ENCODE measurements at places on chromosomes 13 and 19.

DNA sequence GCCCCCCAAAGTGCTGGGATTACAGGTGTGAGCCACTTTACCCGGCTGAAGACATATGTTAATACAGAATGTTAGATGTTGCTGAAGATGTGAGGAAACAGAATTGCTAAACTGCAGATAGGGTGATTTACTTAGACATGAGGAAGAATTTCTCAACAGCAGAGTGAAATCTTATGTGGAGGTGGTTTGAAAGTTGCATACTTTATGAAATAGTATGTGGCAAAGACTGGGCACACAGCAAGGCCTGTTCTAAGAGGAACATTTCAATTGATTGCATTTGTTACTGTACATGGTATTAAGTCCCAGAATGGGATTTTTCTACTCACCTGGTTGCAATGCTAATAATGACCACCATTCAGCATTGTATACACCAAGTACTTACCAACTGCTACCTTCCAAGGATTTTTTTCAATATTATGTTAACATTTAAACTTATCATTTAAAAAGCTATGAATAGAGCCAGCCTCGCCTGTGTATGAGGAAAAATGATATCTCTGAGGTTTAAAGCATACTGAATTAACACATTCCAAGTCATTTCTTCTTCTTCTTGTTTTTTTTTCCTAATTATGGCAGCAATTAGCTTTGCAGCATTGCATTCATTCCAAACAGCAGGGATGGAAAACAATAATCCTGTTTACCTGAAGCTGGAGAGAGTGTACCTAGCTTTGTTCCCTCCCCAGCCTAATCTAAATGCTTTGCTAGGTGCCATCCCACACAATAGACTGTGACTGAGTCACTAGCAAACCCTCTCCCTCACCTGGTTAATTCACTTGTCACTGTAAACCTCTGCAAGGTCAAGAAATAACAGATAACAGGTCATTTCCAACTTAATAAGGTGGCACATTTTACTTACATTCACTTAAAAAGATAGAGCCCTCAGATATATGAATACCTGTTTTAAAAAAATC lies 19.4 kb upstream of the KLF5 start:
- DNase-seq = no peak

GRCh38 chr19:34173193-34173956 lies 1.1 kb downstream of the LSM14A start:
- DNase-seq = peak; percentile 36

GRCh38 chr19:38836159-38836982 lies 4.8 kb upstream of the ECH1 start:
- no peak for DNase-seq

GRCh38 chr13:110361365-110361911 lies 54.4 kb downstream of the COL4A2 start:
- no peak for DNase-seq

DNA sequence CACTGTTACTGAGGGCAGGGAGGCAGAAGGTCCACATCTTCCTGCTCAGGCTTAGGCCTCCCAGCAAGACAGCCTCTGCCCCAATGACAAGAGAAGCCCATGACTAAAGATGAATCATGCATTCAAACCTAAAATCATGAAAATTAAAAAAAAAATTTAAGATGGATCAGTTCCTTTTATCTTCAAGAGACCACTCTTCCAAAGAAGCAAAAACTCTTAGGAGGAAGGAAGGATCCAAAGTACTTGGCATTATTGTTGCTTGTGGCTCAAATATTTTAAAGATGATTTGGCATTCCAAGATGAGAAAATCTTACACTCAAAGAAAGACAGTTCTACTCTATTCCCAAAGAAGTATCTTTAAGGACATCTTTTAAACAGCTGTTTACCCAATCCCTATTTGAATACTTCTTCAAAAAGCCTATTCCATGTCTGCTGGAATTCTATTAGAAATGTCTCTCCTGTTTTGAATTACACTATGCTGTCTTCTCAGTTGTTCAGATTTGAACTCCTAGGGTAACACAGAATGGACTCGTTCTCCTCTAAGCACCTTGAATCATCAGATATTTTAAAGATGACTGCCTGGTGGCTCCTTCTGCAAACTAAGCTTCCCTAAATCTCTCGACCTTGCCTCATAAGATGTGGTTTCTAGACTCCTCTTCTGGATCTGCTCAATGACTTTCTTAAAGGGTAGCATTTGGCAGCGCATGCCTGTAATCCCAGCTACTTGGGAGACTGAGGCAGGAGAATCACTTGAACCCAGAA lies 7.0 kb downstream of the SERP2 start:
- DNase-seq = no peak

GRCh38 chr19:49432141-49433073 lies 7.2 kb downstream of the GFY start:
- DNase-seq = peak; percentile 50

DNA sequence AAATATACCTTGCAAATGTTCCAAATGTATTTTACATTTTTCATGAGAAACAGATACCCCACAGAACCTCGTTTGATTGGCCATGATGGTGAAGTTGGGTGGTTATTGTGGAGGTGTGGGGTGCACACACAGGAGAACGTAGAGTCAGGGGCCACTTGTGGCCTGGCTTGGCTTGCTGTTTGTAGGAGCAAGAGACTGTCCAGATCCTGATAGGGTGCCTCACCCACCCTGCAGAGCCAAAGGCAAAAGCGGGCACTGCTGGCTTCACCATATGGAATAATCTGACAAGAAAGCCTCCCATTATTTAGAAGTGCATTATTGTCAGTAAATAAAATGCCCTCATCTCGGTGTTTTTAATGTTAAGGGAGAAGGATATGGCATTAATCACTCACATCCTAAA lies 330.2 kb downstream of the TEX29 start:
- no peak for DNase-seq

- DNase-seq = no peak
Observed at GRCh38 chr19:42129399-42130253, 2.6 kb downstream of the POU2F2 start.

GRCh38 chr19:11387162-11388034 lies 3.3 kb upstream of the EPOR start:
- DNase-seq = peak; percentile 17

GRCh38 chr13:48908381-48909055 lies 67.2 kb upstream of the FNDC3A start:
- no peak for DNase-seq

DNA sequence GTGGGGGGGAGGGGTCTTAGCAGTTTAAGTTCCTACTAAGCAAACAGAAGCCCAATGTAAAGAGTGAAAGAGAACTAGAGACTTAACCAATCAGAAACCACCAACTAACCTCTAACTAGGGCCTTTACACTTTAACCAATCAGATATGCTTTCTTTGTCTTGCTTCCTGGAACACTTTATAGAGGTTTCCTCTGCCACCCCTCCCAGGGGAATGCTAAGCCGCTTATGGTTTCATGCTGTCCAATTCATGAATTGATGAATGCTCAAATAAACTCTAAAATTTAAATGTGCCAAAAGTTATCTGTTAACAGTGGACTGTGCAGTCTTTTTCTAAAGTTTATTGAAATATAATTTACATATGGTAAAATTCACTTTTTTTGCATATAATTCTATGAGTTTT lies 33.9 kb upstream of the LATS2 start:
- DNase-seq = no peak

- no peak for DNase-seq
Observed at GRCh38 chr19:18607226-18608101, 865 bp upstream of the CRLF1 start.

DNA sequence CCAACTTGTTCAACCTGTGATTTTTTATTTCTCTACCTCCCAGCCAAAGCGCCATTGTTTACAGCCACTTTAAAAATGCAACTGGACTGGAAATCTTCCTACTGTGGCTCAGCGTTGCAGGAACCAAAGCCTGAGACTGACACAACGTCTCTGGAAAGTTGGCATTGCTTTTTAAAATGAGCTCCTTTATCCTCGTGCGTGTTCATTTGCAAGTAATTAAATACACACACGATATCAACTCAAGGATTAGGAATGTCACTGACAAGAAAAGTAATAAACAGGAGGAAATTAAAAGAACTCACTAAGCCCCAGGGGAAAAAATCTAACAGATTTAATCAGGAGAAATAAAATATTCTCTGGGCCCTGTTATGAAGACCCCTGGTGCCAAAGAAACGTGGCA lies 184.6 kb upstream of the IRS2 start:
- DNase-seq = no peak

GRCh38 chr13:36883824-36884223 lies 36.2 kb downstream of the SMAD9 start:
- no peak for DNase-seq

- no peak for DNase-seq
Observed at GRCh38 chr13:31334547-31334946, 134.8 kb downstream of the B3GLCT start.

- no peak for DNase-seq
Observed at GRCh38 chr13:99231721-99232120, 26.5 kb downstream of the GPR18 start.

GRCh38 chr13:46577696-46578589 lies 25.0 kb downstream of the LRCH1 start:
- no peak for DNase-seq

GRCh38 chr19:9986787-9987281 lies 23.5 kb downstream of the COL5A3 start:
- no peak for DNase-seq

- no peak for DNase-seq
Observed at GRCh38 chr13:31134039-31134711, 27.5 kb downstream of the HSPH1 start.

- no peak for DNase-seq
Observed at GRCh38 chr13:62119739-62120700, 704.4 kb upstream of the PCDH20 start.

DNA sequence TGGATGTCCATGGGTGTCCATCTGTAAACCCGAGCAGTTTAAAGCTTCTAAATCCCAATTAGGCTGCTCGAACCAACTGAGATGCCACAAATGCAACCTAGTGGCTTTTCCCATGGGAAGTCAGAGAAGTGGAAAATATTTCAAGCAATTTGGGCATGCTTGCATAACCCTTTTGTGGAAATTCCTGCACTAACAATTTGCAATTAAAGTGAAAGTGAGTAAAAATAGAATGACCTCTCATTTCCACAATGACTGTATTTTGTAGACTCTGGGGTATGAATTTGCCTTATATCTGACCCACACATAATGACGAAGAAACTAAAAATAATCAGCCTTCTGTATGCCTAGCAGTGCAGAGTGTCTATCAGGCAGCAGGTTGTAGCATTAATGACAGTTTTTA lies 91.8 kb upstream of the TSC22D1 start:
- no peak for DNase-seq

DNA sequence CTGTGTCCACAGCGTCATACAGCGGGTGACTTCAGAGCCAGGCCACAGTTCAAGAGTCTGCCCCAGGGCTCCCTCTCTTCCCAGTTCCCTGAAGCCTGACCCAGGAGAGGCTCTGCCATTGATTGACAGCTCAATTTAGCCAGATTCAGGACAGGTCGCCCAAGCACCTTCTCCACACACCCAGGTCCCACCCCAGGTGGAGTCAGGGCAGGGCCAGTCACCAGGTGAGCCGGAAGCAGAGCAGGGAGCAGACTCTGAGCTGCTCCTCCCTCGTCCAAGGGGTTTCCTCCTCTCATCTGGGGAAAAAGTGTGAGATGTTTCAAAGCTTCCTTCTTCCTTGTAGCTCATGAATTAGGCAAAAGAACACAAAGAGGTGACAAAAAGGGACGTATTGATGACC lies 5.6 kb downstream of the CEACAM7 start:
- no peak for DNase-seq

Measured in CD4-positive, alpha-beta T cell treated with Interleukin-17A for 1 hour (primary cell).